ENCODE measurements at places on chromosomes 5 and 9.

- no peak for DNase-seq
These were observed 66.0 kb downstream of the SH3PXD2B start for GRCh38 chr5:172388246-172388733.

DNA sequence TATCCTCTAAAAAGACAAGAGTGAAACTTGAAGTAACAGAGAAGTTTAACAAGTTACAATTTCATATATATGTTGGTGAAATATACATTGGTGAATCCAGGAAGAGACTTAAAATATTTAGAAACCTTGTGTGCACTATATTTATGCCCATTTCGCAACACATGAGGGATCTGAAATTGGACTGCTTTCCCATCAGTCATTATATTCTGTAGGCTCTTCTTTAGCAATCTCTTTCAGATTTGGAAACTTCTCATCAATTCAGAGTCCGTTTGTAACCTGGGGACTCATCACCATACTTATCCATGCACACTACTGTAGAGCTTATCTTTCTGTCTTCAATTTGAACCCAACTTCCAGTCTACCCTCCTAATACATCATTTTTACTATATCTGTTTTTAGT lies 2.1 kb downstream of the ITGA1 start:
- DNase-seq = no peak

DNA sequence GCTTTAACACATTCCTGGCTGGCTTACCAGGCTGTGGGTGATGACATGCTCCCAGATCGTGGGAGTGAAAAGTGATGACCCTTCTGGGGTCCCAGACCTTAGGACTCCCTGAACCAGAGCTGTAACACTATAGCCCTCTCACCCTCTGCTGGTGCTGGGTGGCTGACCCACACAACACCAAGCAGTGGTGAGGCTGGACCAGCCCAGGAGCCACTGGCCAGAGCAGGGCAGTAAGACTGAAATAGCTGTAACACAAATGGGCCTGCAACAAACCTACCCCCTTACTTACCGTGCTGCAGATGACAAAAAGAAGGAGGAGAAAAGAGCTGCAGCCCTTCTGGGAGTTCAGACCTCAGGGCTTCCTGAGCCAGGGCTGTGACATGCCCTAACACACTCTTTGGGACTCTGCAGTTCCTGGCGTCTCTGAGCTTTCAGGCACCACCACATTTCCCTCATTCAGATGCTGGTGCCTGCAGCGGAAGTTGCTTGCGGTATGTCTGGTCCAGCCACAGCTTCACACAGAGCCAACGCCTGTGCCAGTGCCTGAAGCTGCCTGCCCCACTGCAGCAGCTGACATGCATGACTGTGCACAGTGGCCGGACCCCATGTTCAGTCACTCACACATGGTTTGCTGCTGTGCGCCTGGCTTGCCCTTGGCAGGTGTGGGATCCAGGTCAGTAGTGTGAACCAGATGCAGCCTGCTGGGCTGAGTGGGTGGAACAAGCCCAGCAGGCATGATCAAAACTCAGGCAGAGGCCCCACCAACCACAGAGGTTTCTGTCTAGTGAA lies 1247.4 kb downstream of the EFNA5 start:
- no peak for DNase-seq

- no peak for DNase-seq
These were observed 110.8 kb downstream of the MRPS30 start for GRCh38 chr5:44919560-44919959.

DNA sequence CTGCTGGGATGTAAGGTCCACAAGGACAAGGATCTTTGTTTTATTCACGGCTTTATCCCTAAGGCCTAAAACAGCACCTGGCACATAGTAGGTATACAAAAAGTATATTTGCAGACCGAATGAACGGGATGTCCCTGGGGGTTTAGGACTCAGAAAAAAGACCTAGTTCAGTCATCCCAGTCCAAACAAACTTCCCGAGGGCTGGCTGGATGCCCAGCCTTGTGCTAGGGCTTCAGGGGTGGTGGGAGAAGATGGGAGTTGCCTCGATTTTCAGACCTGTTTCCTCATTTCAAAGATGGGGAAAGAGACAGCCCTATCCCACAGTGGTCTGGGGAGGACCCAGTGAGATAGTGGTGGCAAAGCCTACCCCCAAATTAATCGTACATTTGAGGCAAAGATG lies 3.0 kb upstream of the PROB1 start:
- DNase-seq = peak; percentile 50

GRCh38 chr5:173733425-173733824 lies 117.0 kb upstream of the BOD1 start:
- no peak for DNase-seq

DNA sequence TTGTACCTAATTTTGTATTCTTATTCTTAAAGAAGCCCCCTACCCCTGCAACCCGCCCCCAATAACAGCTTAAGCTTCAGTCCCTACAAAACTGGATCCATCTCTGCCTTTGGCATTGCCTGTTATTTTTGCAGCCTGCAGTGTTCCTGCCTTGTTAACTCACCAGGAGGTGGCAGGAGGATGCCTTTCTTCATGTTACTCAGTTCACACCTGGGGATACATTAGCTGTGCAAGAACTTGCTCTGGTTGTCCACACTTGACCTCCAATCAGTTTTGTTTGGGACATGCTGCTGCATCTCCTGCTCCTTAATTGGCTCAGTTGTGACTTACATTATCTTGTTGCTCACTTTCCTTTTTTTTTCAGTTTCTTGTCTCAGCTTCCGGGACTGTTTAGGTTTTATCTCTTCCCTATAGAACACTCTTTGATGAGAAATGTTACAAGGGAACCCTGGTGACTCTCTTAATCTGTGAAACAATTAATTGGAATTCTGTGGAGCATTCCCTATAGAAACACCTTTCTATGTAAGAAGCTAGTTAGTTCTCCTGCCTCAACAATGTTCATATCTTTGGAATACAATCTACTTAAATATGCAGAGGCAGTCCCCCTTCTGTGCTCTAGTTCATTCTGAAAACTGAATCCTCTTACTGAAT lies 467.7 kb upstream of the ACO1 start:
- DNase-seq = no peak

- peak; percentile 99 for DNase-seq
These were observed 91.4 kb downstream of the C9orf152 start for GRCh38 chr9:110116543-110116885.

DNA sequence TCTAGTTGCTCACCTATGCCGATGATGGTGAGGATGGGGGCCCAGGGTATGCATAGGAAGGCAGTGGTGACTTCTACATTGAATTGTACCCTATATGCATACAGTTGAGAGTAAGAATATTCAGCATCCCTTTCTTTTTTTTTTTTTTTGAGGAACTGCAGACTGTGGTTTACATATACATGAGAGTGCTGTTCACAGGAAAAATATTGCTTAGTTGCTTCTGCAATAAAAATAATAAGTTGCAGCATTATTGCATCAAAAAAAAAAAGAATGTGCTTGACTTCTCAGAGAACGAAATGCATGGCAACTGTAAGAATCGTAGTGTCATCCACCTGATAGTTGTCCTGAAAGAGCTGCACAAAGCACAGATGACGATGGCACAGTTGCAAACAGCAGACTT lies 52.8 kb downstream of the PTCD2 start:
- no peak for DNase-seq

- no peak for DNase-seq
These were observed 1127.4 kb downstream of the EFNA5 start for GRCh38 chr5:106543330-106543729.

- no peak for DNase-seq
These were observed 11.4 kb upstream of the ENG start for GRCh38 chr9:127865645-127866464.

DNA sequence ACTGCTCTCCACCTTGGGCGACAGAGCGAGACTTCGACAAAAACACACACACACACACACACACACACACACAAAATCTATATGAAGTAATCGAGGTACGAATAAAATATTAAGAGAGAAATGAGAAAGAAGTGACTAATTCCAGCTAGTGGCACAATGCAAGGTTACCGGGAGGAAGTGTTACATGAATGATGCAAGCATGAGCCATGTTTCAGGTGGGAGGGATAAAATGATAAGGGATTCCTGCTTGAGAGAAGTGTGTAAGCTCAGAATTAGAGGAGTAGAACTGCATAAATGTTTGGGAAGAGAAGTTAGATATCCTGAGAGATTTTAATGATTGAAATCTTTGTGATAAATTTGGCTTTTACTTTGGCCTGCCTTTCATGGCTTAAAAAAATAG lies 18.8 kb downstream of the HAPLN1 start:
- peak; percentile 6 for DNase-seq

DNA sequence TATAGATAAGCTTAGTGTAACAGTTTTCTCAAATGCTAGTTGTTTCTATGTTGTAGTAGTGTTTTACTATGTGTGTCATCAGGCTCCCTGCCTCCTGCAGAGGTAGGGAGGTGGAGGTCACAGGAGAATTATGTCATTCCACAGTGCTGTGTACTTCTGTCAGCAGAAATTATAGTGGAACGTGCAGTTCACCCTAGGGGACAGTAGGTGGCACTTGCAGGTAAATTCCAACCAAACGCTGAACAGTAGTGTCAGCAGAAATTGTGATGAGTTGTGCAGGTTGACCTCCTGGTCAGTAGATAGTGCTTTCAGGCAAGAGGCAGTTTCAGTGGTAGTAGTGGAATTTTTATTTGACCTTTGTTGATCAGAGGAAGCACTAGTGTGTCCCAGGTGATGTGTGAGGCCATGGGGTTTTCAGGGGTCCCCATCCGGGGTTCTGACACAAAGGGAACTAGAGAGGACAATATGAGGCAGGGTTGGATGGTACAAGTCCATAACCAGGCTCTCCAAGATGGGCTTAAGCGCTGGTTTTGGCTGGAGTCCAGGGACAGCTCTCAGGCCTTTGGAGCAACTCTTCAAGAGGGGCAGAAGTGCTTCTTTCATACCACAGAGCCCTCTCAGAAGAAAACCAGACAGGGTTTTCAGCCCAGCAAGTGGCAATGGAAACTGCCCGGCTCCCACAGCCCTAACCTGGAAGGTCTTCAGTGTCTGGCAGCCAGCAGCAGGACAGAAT lies 402.9 kb downstream of the CYLC2 start:
- DNase-seq = no peak

GRCh38 chr5:179485845-179486575 lies 64.3 kb upstream of the RUFY1 start:
- DNase-seq = peak; percentile 15

- DNase-seq = peak; percentile 80
These were observed 1.6 kb downstream of the PDGFRB start for GRCh38 chr5:150153957-150154617.

DNA sequence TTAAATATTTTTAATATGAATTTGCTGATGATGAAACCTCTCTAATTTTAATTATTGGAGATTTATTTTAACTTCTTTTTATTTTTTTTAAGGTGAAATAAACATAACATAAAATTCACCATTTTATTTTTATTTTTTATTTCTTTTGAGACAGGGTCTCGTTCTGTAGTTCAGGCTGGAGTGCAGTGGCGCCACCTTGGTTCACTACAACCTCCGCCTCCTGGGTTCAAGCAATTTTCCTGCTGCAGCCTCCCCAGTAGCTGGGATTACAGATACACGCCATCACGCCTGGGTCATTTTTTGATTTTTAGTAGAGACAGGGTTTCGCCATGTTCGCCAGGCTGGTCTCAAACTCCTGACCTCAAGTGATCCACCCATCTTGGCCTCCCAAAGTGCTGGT lies 402.9 kb downstream of the PRR16 start:
- no peak for DNase-seq

GRCh38 chr5:85168474-85168873 lies 783.8 kb upstream of the EDIL3 start:
- DNase-seq = no peak

- no peak for DNase-seq
These were observed 30.9 kb downstream of the GRAMD2B start for GRCh38 chr5:126454081-126454480.

- peak; percentile 21 for DNase-seq
These were observed 5.2 kb downstream of the IL13 start for GRCh38 chr5:132662925-132663770.

DNA sequence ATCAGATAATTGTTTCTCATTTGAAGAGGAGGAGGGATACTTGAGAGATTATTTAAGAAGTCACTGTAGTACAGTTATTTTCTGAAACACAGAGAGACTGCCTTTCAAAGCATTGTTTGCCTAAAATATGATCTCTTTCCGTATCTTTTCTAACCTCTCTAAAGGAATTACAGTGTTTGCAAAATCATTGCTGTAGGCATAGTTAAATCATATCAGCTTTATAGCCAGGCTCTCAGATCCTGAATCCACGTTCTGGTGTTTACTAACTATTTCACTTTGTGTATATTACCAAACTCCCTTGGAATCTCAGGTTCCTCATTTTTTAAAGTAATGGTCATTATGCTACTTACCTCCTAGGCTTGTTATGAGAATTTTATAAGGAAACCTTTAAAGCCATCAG lies 1151.6 kb upstream of the CDH9 start:
- DNase-seq = no peak
